ENCODE measurements at places on chromosomes 16 and 17.

DNA sequence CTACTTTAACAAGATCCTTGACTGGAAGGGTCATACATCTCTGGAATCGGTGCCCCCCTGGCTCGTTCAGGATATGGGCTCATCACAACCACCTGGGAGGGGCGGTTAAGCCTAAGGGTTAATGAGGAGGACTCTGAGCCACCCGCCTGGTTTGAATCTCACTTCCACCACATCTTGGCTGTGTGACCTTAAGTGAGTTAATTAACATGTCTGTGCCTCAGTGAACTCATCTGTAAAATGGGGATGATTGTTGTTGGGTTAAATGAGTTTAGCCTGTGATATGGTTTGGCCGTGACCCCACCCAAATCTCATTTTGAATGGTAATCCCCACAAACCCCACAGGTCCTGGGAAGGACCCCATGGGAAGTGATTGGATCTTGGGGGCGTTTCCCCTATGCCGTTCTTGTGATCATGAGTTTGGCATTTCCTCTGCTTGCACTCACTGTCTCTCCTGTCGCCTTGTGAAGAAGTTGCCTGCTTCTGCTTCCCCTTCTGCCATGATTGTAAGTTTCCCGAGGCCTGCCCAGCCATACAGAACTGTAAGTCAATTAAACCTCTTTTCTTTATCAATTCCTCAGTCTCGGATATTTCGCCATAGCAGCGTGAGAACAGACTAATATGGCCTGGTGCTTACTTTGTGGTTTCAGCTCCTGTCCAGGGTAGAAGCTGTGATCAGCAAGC lies 214.0 kb upstream of the CIBAR2 start:
- no peak for DNase-seq

GRCh38 chr16:6643080-6643686 lies 689.5 kb upstream of the RBFOX1 start:
- no peak for DNase-seq

DNA sequence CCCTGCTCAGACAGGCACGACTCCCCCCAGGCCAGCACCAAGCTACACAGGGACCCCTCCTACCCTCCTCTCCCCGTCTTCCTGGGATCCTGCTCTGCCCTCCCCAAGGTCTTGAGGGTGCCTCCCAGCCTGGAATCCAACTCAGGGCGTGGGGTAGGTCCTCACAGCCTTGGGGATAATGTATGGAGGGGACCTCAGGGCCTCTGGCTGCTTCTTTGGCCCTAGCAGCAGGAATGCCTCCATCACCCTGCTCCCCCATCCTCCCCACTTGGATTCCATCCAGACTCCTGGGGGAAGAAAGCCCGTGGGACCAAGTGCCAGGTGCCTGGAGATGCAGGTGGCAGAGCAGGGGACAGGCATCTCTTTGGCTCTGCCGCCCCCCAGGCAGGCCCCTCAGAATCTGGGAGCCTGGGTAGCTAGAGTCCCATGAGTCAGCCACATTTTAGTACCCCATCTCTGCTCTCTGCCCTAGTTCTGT lies 10.7 kb upstream of the STAC2 start:
- no peak for DNase-seq

GRCh38 chr17:82752371-82753200 lies 721 bp downstream of the TBCD start:
- no peak for DNase-seq

GRCh38 chr16:11430601-11431317 lies 85.5 kb downstream of the RMI2 start:
- DNase-seq = no peak

DNA sequence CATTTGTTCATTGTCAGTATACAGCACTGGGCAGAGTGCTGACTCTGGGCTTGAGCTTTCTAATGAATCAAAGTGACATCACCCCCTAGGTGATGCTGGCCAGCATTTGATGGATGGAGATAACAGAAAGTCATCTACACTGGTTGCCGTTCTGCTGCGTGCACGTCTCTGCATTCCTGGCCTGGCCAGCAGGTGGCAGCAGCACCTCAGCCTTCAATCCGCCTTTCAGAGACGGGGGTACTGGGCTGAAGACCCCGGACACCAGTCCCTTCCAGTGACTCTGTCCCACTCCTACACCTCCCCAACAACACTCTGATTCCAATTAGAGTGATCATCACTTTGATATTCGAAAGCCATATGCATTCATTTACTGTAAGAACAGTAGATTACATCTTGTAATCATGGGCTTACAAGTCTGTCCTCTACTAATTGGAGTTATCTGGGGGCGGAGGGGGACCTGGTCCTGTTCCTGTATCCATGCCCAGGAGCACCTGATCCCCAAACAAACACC lies 6.0 kb downstream of the CPSF4L start:
- peak; percentile 9 for DNase-seq

Measured in activated naive CD8-positive, alpha-beta T cell treated with anti-CD3 and anti-CD28 coated beads, Interleukin-2, amount 50 U/mL, for 16 hours (primary cell).